Activated naive CD8-positive, alpha-beta T cell treated with anti-CD3 and anti-CD28 coated beads for 36 hours (primary cell): ENCODE measurements at places on chromosomes 7 and 10. TPM values are rescaled to one million over a fixed set of nuclear protein-coding genes. Genes with fewer than 3 reads are reported as not detected.

GRCh38 chr7:47885309-47885986, 62.8 kb downstream of the PKD1L1 start:
- DNase-seq: no peak

DNA sequence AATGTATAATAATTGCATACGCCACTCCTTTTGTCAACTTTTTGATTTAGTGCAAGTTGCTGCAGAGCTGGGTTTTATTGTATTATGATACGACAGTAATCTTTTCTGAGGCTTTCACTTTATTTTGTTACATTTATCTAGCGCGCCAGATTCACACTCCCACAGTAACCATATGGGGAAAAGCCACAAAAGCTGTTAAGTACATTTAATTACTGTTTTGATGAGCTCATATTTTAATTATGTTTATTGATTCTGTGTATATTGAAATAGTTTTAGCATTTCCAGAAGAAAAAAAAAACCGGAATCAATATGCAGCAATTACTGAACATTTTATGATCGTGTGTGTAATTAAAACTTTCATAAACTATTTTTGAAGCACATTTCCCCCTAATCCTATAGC, 118.5 kb downstream of the RAB11FIP2 start:
- DNase-seq: no peak

- DNase-seq: no peak
Measured at GRCh38 chr10:86085136-86085535, 281.5 kb downstream of the GRID1 start.

DNA sequence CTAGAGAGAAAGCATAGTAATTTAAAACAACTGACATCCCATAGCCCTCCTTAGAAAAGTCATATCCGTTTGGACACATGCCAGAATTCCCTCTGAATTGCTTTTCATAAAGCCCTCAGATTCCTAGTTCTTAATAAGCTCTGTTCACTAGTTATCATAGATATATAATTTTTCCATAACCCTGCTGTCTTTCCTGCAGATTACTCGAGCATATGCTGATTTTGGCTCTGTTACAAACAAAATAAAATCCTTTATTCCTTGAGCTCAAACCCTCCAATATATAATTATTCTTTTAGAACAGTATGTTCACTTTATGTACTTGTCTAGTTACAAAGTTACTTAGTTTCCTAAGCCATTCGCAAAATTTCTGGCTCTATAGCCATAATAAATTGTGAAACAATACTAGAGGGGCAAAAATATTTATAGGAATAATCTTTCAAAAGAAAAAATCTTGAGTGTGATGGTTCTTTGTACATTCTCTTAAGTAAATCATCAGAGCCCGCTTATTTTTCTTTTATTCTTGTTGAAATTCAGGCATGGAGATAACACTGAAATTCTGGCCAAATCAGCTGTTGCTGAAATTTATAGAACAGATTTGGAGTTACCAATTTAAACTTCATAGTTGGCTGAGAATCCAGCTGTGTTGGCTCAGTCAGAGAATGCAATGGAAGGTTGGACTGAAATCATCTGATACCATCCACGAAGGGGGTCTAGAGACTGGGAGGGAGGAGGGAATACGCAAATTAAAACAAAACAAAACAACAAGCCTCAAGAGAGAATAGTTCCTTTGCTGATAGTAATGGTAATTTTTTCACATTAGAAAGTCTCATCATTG, 146.1 kb upstream of the TMEM196 start:
- DNase-seq: no peak

GRCh38 chr7:17292843-17293242, 5.6 kb upstream of the AHR start:
- no peak for DNase-seq

DNA sequence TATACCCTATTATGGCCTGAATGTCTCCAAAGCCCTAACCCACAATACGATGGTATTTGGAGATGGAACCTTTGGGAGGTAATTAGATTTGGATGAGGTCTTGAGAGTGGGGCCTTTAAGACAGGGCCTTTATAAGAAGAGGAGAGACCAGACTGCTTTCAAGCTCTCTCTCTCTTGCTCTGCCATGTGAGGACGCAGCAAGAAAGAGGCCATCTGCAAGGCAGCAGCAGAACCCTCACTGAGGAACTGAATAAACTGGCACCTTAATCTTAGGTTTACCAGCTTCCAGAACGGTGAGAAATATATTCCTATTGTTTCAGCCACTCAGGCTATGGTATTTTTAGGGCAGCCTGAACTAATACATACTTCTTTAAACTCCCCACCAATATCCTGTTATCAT, 2.0 kb upstream of the GNAI1 start:
- no peak for DNase-seq

- no peak for DNase-seq
Measured at GRCh38 chr10:43982250-43982649, 333.6 kb upstream of the ZNF32 start.

DNA sequence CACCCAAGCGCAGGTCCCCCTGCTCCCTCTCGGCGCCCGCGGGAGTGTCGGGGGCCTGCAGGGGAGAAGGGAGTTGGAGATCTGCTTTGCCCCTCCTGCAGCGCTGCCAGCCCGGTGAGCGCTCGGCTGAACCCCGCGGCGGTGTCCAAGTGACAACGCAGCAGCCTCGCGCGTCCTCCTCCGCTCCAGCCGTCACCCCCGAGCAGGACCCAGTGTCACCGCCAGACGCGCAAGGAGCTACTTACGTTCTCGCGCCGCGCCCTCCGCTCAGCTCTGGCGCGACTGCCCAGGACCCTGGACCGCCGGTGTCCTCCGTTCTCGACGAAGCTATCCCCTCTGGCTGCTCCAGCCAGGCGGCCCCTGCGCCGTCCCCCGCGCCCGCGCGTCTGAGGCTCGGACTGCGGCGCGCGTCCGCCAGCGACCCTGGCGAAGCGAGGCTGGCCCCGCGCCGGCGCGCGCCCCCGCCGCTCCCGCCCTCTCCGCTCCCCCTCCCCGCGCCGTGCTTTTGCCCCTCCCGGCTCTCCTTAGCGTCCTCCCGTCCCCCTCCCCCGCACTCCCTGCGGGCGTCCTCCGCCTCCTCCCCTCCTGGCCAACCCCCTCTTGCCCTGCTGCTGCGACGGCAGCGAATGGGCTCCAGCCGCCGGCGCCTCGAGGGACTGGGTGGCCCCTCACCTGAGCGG, at the start of gene NRCAM:
TSS of gene NRCAM (minus strand) at position 439 of the 680 bp plus-strand sequence. CDS start 216,372 bp downstream, outside the sequence.
- peak; percentile 76 for DNase-seq

DNA sequence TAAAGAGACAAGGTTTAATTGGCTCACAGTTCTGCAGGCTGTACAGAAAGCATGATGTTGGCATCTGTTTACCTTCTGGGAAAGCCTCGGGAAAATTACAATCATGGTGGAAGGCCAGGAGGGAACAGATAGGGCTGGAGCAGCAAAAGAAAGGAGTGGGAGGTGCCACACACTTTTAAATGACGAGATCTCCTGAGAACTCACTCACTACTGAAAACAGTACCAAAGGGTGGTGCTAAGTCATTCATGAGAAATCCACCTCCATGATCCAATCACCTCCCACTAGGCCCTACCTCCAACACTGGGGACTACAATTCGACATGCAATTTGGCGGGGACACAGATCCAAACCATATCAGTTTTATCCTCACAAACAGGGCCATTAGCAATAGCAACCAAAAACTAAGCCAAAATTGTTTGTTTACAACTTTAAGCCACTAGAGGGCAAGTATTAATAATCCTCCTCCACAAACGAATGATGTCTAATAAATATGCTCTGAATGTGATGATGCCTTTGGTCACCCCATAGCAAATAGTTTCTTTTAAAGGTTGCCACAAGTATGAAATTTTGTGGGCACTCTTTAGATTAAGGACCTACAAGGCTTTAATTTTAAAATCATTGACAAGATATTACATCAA, 129.2 kb upstream of the NRBF2 start:
- DNase-seq: no peak

SYT15B gene
- 0.14 TPM for total RNA-seq

IKZF1 gene
- total RNA-seq: 220 TPM

ANKRD30A gene
- total RNA-seq: not detected

ZSCAN25 gene
- total RNA-seq: 29.7 TPM

CYP3A7 gene
- not detected for total RNA-seq

PRKG1 gene
- total RNA-seq: not detected

NEUROG3 gene
- 0.21 TPM for total RNA-seq

AHCYL2 gene
- total RNA-seq: 6.5 TPM
